Chondrocyte (in vitro differentiated cells): ENCODE measurements at places on chromosomes 3 and 15. TPM values are rescaled to one million over a fixed set of nuclear protein-coding genes. Genes with fewer than 3 reads are reported as not detected.

- H3K4me3 ChIP-seq: no peak overlapping the region
- H3K27ac ChIP-seq: no peak overlapping the region
- no peaks in the 10 kb centered on the region for H3K4me1 ChIP-seq
- no peaks in the 10 kb centered on the region for H3K36me3 ChIP-seq
Observed at GRCh38 chr3:36058404-36059030, 321.8 kb upstream of the STAC start.

DNA sequence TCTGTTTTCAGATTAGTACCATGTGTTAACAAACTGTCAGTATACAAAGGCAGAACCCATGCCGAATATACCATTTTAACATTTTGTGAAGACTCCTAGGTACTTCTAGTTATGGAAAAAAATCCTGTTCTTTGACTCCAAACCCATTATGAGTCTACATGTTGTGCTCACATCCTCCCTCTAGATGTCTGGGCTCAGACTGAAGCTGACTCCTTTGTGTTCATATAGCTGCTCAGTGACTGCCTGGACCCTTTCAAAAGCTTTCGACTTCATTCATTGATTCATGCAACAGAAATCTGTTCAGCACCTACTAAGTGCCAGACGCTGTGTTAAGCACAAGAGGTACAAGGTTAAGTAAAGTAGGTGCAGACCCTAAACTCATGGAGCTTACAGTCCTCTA, 60.5 kb downstream of the MEGF11 start:
- peaks cover 29% of the 10 kb centered on the region for H3K27me3 ChIP-seq
- no peaks in the 10 kb centered on the region for H3K4me1 ChIP-seq
- no peaks in the 10 kb centered on the region for H3K36me3 ChIP-seq
- H3K4me3 ChIP-seq: no peak overlapping the region

GRCh38 chr3:126431103-126431534, 36.4 kb downstream of the CFAP100 start:
- H3K27me3 ChIP-seq: no peaks in the 10 kb centered on the region
- H3K4me3 ChIP-seq: no peak overlapping the region
- no peak overlapping the region for H3K27ac ChIP-seq
- DNase-seq: no peak
- peaks cover 4% of the 10 kb centered on the region for H3K36me3 ChIP-seq
- peaks cover 8% of the 10 kb centered on the region for H3K4me1 ChIP-seq

- no peak for DNase-seq
- no peak overlapping the region for H3K27ac ChIP-seq
- H3K36me3 ChIP-seq: peaks cover 3% of the 10 kb centered on the region
- peak overlapping the region; percentile 44 for H3K4me3 ChIP-seq
- H3K27me3 ChIP-seq: peaks cover 85% of the 10 kb centered on the region
- peaks cover 13% of the 10 kb centered on the region for H3K4me1 ChIP-seq
Observed at GRCh38 chr3:147369661-147370123, 36.7 kb downstream of the ZIC4 start.

GRCh38 chr15:64071931-64072765, 21.5 kb downstream of the CIAO2A start:
- H3K27me3 ChIP-seq: no peaks in the 10 kb centered on the region
- peaks cover 25% of the 10 kb centered on the region for H3K4me1 ChIP-seq

DNA sequence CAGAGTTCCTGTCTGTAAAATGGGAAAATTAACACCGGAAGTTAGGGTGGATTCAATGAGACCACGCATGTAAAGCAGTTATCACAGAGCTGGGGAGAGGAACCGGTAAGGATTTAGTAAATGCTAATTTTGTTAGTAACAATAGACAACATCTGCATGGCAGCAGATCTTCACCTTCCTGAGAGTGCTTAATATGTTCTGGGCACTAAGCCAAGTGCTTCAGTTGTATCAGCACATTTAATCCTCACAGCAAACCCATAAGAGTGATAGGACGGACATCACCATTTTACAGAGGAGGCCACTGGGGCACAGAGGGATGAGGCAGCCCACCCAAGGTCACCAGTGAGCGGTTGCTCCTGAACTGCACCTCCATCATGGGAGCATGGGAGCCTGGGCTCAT, 189.4 kb downstream of the WNT5A start:
- H3K27ac ChIP-seq: no peak overlapping the region
- no peak for DNase-seq
- peaks cover 5% of the 10 kb centered on the region for H3K4me1 ChIP-seq
- H3K4me3 ChIP-seq: no peak overlapping the region

- H3K27me3 ChIP-seq: peaks cover 3% of the 10 kb centered on the region
- peak overlapping the region; percentile 4 for H3K27ac ChIP-seq
- no peak for DNase-seq
- H3K36me3 ChIP-seq: no peaks in the 10 kb centered on the region
Observed at GRCh38 chr3:52507359-52507758, 12.2 kb downstream of the STAB1 start.

DNA sequence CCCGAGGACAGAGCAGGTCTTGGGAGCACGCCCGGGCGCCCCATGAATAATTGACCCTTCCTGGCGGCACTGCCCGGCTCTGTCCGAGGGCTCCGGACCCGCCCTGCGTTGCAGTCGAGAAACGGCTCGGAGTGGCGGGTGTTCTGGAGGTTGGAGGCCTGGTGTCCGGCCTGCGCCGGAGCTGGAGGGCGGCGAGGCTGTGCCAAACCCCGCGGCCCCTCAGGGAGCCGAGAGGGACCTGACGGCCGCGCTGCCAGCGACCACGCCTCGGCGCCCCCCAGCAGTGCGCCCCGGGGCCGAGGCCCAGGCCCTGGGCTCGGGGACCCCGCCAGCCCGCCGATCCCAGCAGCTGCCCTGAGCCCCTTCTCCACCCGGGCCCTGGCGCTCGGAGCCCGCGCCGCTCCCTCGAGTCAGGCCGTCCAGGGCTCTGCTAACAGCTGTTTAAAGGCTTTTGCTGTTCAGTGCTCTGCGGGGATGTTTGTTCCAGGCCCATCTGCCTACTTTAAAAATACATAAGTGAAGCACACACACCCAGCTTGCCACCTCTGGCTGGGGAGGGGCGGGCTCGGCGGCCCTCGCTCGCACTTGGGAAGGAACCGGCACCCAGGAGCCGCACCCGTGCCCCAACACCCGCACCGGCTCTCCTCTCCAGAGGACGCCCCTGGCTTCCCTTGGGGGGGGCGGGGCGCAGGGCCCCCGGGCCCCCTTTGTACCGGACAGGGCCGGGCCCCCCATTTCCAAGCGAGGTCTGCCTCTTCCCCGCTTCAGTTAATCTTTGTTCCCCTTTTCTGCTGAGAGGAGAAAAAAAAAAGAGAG, 730 bp upstream of the ZNF710 start:
- H3K4me3 ChIP-seq: peak overlapping the region; percentile 85
- H3K36me3 ChIP-seq: no peaks in the 10 kb centered on the region
- peak overlapping the region; percentile 93 for H3K27ac ChIP-seq
- no peak for DNase-seq
- H3K27me3 ChIP-seq: no peaks in the 10 kb centered on the region
- peaks cover 30% of the 10 kb centered on the region for H3K4me1 ChIP-seq

DNA sequence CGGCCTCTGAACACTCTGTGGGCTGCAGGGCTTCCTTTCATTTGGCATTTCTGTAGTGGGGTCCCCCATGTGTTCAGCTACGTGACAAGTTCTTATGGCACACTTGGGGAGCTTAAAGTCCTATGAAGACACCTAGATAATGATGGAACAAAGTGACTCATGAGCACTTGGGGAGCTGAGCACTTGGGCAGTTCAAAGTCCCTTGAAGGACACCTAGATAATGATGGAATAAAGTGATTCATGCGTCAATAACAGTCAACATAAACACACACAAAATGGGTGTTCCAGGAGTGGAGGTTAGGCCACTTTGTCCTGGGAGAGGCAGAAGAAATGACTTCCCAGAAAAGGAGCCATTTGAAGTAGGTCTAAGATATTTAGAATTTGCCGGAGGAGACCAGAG, 66.6 kb downstream of the LDHAL6B start:
- DNase-seq: no peak
- no peak overlapping the region for H3K27ac ChIP-seq
- peaks cover 3% of the 10 kb centered on the region for H3K36me3 ChIP-seq
- H3K4me1 ChIP-seq: peaks cover 13% of the 10 kb centered on the region

GRCh38 chr3:66075281-66075680, 36.6 kb upstream of the MAGI1 start:
- no peaks in the 10 kb centered on the region for H3K36me3 ChIP-seq
- H3K27me3 ChIP-seq: no peaks in the 10 kb centered on the region
- H3K27ac ChIP-seq: no peak overlapping the region
- no peak for DNase-seq

DNA sequence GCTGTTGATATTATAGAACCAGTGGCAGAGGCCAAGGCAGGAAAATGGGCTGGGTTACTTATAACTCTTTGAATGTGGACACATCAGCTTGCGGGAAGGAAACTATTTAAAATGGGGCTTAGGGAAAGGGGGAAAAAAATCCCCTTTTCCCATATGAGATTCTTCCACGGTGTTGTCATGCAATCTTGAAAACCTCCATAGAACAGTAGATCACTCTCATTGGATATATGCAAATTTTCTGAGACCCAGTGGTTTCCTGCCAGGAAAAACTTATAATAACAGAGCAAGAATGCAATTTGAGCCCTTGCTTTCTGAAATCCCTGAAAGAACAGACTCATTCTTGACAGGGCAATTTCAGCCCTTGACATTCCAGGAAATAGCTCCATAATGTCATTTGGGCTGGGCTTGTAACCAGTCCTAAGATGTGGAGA, 31.1 kb downstream of the TMEM212 start:
- H3K36me3 ChIP-seq: no peaks in the 10 kb centered on the region
- H3K4me1 ChIP-seq: peaks cover 70% of the 10 kb centered on the region
- no peaks in the 10 kb centered on the region for H3K27me3 ChIP-seq
- H3K4me3 ChIP-seq: peak overlapping the region; percentile 10
- peak overlapping the region; percentile 96 for H3K27ac ChIP-seq
- DNase-seq: no peak

- no peak overlapping the region for H3K4me3 ChIP-seq
- no peaks in the 10 kb centered on the region for H3K36me3 ChIP-seq
- H3K27me3 ChIP-seq: peaks cover 15% of the 10 kb centered on the region
- no peak for DNase-seq
- peaks cover 25% of the 10 kb centered on the region for H3K4me1 ChIP-seq
- no peak overlapping the region for H3K27ac ChIP-seq
Observed at GRCh38 chr15:70528270-70528706, 235.1 kb downstream of the UACA start.

- H3K4me3 ChIP-seq: peak overlapping the region; percentile 49
- no peaks in the 10 kb centered on the region for H3K36me3 ChIP-seq
- no peak overlapping the region for H3K27ac ChIP-seq
- DNase-seq: no peak
- H3K27me3 ChIP-seq: peaks cover 4% of the 10 kb centered on the region
Observed at GRCh38 chr15:90184119-90184785, 16.9 kb upstream of the SEMA4B start.

DNA sequence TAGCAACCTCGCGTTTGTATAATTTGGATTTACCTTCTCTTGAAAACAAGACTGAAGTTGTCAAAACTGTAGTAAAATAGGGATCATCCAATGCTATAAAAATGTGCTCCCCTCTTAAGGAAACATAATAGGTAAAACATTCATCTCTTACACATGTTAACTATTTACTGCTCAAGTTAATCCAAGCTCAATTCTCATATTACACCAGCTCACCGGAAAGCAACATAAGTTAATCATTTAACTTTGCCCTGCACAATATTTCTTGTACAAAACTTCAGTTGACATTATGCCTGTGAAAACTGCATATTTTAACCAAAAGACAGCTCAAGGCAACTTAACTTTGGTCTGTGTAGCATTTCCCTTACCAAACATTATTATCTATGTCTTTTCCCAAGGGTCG, 634.2 kb downstream of the NAALADL2 start:
- peaks cover 6% of the 10 kb centered on the region for H3K4me1 ChIP-seq
- H3K36me3 ChIP-seq: no peaks in the 10 kb centered on the region
- no peak for DNase-seq
- H3K4me3 ChIP-seq: no peak overlapping the region

GRCh38 chr3:138477120-138477519, 42.7 kb downstream of the ESYT3 start:
- no peaks in the 10 kb centered on the region for H3K4me1 ChIP-seq
- no peak overlapping the region for H3K4me3 ChIP-seq
- H3K36me3 ChIP-seq: no peaks in the 10 kb centered on the region
- no peak overlapping the region for H3K27ac ChIP-seq
- H3K27me3 ChIP-seq: no peaks in the 10 kb centered on the region

GRCh38 chr3:115139072-115139471, 8.0 kb downstream of the ZBTB20 start:
- H3K4me3 ChIP-seq: no peak overlapping the region
- DNase-seq: no peak
- H3K4me1 ChIP-seq: no peaks in the 10 kb centered on the region
- H3K36me3 ChIP-seq: no peaks in the 10 kb centered on the region
- H3K27me3 ChIP-seq: no peaks in the 10 kb centered on the region

DNA sequence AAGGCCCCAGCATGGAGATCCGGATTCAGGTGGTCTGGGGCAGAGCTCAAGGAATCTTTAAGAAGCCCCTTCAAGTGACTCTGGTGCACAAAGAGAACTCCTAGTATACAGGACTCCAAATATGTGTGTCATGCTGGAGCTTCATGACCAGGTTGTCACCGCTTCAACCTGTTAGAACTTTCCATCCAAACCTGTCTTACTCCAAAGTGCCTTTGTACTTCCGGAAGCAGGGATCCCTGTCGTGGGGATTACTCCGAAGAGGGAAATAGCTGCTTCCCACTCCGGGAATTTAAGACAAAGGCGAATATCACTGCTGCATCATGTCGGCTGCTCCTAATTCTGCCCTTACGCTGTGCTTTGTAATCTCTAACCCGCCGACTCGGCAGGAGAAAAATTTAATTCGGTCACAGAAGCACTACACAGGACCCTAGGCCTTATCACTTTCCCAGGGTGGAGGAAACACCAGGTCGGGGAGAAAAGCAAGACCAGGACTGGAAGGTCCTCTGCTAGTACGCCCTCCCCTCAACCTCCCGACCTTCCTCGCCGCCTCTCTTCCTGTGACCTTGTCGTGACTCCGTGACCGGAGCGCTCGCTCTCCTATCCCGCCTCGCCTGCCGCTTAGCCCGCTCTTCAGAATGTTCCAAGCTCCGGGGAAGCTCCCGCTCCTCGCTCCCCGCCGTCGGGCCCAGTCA, 730 bp downstream of the HIGD1A start:
- H3K4me1 ChIP-seq: peaks cover 38% of the 10 kb centered on the region
- H3K4me3 ChIP-seq: peak overlapping the region; percentile 100
- no peaks in the 10 kb centered on the region for H3K36me3 ChIP-seq
- peak overlapping the region; percentile 99 for H3K27ac ChIP-seq

GRCh38 chr15:43515741-43516140, 1.7 kb upstream of the MAP1A start:
- peak overlapping the region; percentile 99 for H3K4me3 ChIP-seq
- no peak for DNase-seq
- H3K27me3 ChIP-seq: no peaks in the 10 kb centered on the region
- peaks cover 59% of the 10 kb centered on the region for H3K4me1 ChIP-seq
- H3K36me3 ChIP-seq: peaks cover 6% of the 10 kb centered on the region
- peak overlapping the region; percentile 94 for H3K27ac ChIP-seq

Gene RAP2B
- total RNA-seq: 10.6 to 12.3 TPM (median 11.0 TPM) in 3 replicates

Gene DHFR2
- total RNA-seq: 2.4 to 2.9 TPM (median 2.9 TPM) in 3 replicates

Gene SAMD7
- not detected in 3 replicates for total RNA-seq

Gene ARMC8
- 34.2 to 45.2 TPM (median 40.6 TPM) in 3 replicates for total RNA-seq

Gene RHOV
- total RNA-seq: 0.12 to 0.31 TPM in 2 of 3 replicates, not detected in the other

Gene DAPK2
- 1.2 to 1.6 TPM (median 1.3 TPM) in 3 replicates for total RNA-seq

Gene ISLR
- total RNA-seq: 49.6 to 143 TPM (median 53.3 TPM) in 3 replicates

Gene SNURF
- 15.3 to 19.5 TPM (median 17.8 TPM) in 3 replicates for total RNA-seq

Gene SH2D7
- total RNA-seq: not detected in 3 replicates

Gene A4GNT
- total RNA-seq: not detected in 3 replicates

Gene FAM3D
- total RNA-seq: not detected in 3 replicates

Gene STRC
- 0.20 to 0.87 TPM (median 0.85 TPM) in 3 replicates for total RNA-seq

Gene FETUB
- not detected in 3 replicates for total RNA-seq

Gene PRSS50
- total RNA-seq: not detected in 3 replicates

Gene STAC
- 0.07 TPM in 1 of 3 replicates, not detected in the others for total RNA-seq

Gene NEK11
- 4.4 to 7.5 TPM (median 5.9 TPM) in 3 replicates for total RNA-seq
